Gastroesophageal sphincter (tissue), 4 donors: ENCODE measurements at places on chromosomes 7 and 10. TPM values are rescaled to one million over a fixed set of nuclear protein-coding genes. Genes with fewer than 3 reads are reported as not detected.

Gene ADRA2A
- 0.62 TPM for total RNA-seq

- ATAC-seq: no peak
These were observed 19.2 kb downstream of the ZNF107 start for GRCh38 chr7:64685091-64685490.

Gene MYOZ1
- total RNA-seq: not detected

Gene AGR2
- total RNA-seq: not detected

DNA sequence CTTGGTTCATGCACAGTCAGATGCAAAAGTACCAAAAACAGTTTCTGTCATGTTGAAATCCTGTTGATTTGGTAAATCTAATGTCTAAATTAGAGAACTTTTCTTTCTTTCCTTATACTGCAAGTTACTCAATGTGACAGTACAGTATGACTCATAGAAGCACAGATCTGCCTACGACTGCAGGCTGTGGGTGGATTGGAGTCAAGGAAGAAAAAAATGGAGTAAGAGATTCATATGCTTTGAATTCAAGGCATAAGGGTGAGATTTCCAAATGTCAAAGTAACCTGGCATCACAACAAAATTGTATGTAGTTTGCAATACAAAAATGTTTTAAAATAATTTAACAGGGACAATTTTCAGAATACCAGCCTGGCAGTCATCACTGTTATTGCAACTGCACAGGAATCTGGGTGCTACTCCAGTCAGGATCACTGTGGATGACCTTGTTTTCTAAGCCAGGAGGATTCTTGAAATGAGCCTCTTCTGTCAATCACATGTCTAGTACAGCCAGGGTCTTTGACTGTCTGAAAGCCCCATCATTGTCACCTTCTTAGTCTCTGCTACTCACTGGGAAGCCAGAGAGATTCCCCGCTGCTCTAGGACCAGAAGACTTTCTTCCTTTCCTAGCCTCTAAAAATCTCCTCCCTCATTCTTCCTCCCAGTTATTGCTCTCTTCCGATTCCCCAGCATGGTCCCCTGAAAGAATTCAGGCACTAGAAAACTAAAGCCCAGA is 83.6 kb downstream of the CD36 start:
- ATAC-seq: peak; percentile 80

- ATAC-seq: no peak
These were observed 10.3 kb downstream of the GRIFIN start for GRCh38 chr7:2465928-2466327.

DNA sequence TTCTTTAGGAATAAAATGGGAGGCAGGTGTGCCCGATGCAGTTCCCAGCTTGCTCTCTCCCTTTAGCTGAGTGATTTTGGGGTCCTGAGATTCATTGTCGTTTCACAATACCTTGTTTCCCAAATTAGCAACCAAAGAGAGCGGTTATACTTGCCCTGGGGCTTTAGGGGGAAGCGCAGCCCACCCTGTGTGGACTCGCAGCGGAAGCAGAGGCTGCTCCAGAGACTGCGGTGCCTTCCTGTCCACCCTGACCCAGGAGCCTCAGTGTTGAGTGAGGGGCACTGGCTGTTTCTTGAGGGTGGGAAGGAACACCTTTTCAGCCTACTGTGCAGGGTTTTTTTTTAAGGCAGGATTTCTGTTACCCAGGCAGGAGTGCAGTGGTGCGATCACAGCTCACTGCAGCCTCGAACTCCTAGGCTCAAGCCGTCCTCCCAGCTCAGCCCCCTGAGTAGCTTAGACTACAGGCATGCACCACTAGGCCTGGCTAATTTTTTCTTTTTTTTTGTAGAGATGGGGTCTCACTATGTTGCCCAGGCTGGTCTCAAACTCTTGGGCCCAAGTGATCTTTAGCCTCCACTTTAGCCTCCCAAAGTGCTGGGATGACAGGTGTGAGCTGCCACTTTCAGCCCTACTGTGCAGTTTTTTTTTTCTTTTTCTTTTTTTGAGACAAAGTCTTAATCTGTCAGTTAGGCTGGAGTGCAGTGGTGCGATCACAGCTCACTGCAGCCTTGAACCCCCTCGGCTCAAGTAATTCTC is 67.0 kb downstream of the DNAJB6 start:
- ATAC-seq: no peak

- no peak for ATAC-seq
These were observed 3.5 kb downstream of the APBB1IP start for GRCh38 chr10:26441491-26442214.

Gene PTN
- total RNA-seq: 13.2 TPM

GRCh38 chr7:34762764-34763163 is 104.7 kb downstream of the NPSR1 start:
- ATAC-seq: no peak

DNA sequence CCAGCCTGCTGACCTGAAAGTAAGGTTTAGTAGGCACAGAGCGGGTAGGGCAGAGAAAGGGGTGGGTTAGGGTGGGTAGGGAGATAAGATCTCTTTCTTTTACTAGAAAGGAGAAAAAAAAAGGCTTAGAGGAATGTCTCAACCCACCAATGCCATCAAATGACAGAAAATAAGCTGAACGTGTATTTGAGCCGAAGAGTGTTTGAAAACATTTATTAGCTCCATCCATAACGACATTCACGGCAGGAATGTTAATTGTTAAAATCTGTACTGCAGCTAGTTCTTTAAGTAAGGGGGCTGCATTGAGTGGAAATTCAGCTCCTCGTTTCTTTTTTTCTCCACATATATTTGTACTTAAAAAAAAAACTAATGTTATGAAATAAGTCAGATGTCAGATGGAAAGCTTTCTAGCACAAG is 63.7 kb upstream of the ARID5B start:
- no peak for ATAC-seq

Gene CUZD1
- 0.31 TPM for total RNA-seq

Gene BBIP1
- 40.2 TPM for total RNA-seq
